ENCODE measurements at places on chromosomes 16 and 17.

DNA sequence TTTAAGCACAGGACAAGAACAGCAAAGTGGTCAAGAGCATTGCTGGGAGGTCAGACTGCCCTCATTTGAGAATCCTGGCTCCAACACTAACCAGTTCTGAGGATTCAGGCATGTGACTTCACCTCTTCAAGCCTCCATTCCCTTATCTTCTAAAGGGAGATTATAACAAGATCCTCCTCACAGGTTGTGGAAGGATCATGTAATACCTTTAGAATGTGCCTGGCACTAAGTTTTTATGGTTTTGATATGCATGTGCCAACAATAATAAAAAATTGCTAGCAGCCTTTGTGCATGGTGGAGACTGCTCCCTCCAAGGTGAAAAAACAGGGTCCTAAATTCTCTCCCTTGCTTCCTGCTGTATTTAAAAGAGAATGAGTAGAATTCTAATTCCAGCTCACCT, 36.0 kb upstream of the ADAMTS18 start:
- DNase-seq, result no peak

DNA sequence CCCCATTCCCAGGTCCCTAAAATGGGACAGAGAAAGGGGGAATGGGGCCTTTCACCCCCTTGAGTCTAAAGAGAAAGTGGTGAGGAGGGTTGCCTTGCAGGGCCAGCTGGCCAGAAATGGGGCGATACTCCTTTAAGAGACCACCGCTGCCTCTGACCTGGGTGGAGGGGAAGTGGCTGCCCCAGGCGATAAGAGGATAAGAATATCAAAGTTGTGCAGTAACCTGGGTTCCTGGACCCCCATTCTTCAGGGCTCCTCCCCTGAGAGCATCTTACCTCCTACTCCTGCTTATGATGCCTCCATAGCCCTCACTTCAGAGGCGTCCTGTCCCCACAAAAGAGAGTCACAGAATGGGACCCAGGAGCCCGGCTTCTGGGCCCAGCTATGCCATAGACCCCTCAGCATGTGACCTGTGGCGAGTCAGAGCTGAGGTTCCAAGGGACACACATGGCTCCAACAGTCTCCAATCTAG, 5.2 kb upstream of the TSPOAP1 start:
- peak; percentile 26 for DNase-seq

DNA sequence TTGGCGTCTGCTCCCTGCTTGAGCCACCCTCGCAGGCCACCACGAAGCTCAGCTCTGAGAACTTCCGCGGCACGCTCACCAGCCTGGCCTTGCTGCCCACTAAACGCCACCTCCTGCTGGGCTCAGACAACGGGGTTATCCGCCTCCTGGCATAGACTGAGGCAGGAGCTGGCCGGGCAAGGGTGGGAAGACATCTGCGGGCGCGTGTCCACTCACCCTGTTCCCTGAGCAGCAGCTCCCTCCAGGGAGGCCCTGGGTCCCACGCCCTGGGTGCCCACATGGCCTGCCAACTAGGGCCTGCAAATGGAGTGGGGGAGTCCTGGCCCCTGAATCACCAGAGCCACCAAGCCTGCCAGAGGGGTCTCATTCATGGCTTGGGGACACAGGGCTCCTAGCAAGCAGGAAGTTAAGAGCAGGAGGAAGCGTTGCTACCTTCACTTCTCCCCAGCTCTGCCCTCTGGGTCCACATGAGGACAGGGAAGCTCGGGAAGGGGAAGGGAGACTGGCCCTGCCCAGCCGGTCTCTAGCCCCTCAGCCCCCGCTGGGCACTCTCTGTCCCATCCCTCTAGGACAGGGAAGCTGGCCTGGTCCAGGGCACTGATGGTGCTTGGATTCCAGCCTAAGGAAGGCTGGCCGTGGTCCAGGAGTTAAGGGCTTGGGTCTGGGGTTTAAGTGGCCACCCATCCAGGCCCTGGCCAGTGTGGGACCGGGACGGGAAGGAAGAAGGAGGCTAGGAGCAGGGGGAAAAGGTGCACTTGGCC, 5.0 kb upstream of the SERPINF2 start:
- no peak for DNase-seq

- no peak for DNase-seq
Measured at GRCh38 chr16:11395008-11395948, 50.0 kb downstream of the RMI2 start.

Measured in stimulated activated CD4-positive, alpha-beta T cell treated with anti-CD3 and anti-CD28 coated beads, Interleukin-12 subunit alpha, Interleukin-12 subunit beta, amount 100 ng/mL, for 24 hours (primary cell).